Testis (tissue), 5 donors: ENCODE measurements at places on chromosomes 7 and 10.

- H3K4me3 ChIP-seq: no peak overlapping the region
- H3K4me1 ChIP-seq: no peaks in the 10 kb centered on the region
These were observed 6.8 kb upstream of the LRRC4 start for GRCh38 chr7:128037880-128038619.

GRCh38 chr10:48504141-48504885, 100.6 kb downstream of the ARHGAP22 start:
- DNase-seq: no peak
- H3K4me3 ChIP-seq: no peak overlapping the region
- no peaks in the 10 kb centered on the region for H3K4me1 ChIP-seq
- H3K27ac ChIP-seq: no peak overlapping the region

- H3K27me3 ChIP-seq: no peaks in the 10 kb centered on the region
- DNase-seq: no peak
- H3K4me1 ChIP-seq: no peaks in the 10 kb centered on the region
- H3K4me3 ChIP-seq: peak within 1 kb of the TSS; percentile 9
- H3K36me3 ChIP-seq: no peaks in the 10 kb centered on the region
- no peak within 1 kb of the TSS for H3K27ac ChIP-seq
These were observed at the start of gene SLIT1 for GRCh38 chr10:97185326-97186058. SLIT1 (minus strand) TSS chr10:97185959; CDS start chr10:97185674, 285 bp downstream.

- H3K27me3 ChIP-seq: no peaks in the 10 kb centered on the region
- no peak for DNase-seq
- no peaks in the 10 kb centered on the region for H3K36me3 ChIP-seq
- no peak overlapping the region for H3K4me3 ChIP-seq
- no peak overlapping the region for H3K27ac ChIP-seq
These were observed 342.1 kb downstream of the BMPER start for GRCh38 chr7:34247468-34247867.

GRCh38 chr7:134051020-134051419, 76.1 kb upstream of the LRGUK start:
- no peak overlapping the region for H3K27ac ChIP-seq
- H3K36me3 ChIP-seq: no peaks in the 10 kb centered on the region
- no peaks in the 10 kb centered on the region for H3K27me3 ChIP-seq

DNA sequence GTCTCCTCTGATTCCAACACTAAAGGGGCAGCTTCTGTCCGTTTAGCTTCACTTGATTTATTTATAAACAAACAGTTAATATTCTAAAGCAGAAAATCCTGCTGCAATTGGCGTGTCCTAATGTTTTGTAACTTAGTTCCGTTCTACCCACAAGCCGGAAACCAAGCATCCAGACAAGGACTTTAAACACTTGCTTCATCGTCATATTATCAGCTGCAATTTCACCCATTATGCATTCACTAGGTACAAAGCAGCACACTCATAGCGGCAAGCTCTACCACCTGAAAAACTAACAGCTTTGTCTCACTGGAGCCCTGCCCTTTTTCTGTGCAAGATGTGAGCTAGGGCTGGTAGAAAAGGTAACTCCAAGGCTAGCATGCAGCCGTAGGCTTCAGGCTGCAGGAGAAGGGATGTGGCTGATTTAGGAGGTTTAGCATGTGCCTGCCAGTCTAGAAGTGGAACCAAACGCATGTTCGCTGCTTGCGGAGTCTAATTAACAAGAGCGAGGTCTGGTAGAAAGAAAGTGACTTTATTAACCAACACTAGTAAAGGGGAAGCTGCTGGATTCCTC, 43.7 kb upstream of the BPGM start:
- H3K36me3 ChIP-seq: no peaks in the 10 kb centered on the region
- DNase-seq: no peak
- peaks cover 8% of the 10 kb centered on the region for H3K4me1 ChIP-seq
- H3K27ac ChIP-seq: no peak overlapping the region
- H3K4me3 ChIP-seq: peak overlapping the region; percentile 16

DNA sequence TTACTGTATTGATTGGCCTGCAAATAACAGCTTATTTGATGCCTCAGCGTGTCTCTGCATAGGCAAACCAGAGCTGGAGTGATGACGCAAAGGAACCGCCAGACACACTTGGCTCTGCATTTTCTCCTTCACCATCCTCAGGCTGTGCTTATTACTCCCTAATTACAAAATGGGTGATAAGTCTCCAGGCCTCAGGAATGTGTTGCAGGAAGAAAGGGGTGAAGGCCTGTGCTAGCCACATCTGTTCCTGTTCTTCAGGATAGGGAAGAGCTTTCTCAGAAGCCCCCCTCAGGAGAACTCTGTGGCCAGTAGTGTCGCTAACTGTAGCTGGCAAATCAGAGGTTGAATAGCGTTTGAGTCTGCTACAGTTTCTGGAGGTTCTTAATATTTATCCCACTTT, 5.1 kb downstream of the TDRD1 start:
- no peak overlapping the region for H3K4me3 ChIP-seq
- H3K27ac ChIP-seq: no peak overlapping the region
- no peaks in the 10 kb centered on the region for H3K27me3 ChIP-seq
- DNase-seq: no peak
- no peaks in the 10 kb centered on the region for H3K4me1 ChIP-seq
- H3K36me3 ChIP-seq: no peaks in the 10 kb centered on the region

DNA sequence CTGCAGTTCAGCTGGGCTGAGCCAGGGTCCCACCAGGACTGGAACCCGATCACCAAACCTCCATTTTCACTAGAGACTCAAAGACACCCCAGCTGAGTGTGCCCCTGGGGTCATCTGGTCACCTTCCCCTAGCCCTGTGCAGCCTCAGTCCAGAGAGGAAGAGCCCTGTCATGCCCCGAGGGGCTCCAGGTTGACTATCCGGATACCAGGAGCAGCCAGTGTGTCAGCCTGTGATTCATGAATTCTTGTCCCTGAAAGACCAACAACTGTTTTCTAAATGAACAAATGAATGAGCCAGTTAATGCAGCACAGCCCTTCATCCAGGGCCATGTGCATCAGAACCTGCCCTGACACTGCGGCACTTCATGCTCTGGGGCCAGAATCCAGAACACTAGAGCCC, 201.9 kb upstream of the TCERG1L start:
- H3K36me3 ChIP-seq: no peaks in the 10 kb centered on the region
- H3K27ac ChIP-seq: no peak overlapping the region
- H3K27me3 ChIP-seq: no peaks in the 10 kb centered on the region
- H3K4me3 ChIP-seq: no peak overlapping the region
- H3K4me1 ChIP-seq: no peaks in the 10 kb centered on the region
- no peak for DNase-seq

DNA sequence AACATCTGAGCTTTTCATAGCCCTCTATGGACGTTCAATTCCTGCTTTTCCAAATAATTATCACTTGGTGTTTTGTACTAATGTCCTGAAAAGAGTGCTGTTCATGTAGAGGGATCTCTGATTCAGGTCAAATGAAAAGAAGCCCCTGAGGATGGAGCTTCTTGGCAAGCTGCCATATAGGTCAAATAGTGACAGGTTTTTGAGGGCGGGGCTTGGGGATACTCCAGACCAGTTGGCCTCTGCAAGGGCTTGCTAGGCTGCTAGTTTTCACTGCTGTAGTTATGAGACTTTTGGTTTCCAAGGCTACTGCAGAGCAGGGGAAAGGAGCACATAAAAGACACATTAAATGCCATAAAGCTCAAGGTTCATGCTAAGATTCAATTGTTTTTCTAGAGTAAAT, 257.2 kb upstream of the CACNA2D1 start:
- no peak overlapping the region for H3K27ac ChIP-seq
- no peak overlapping the region for H3K4me3 ChIP-seq
- no peaks in the 10 kb centered on the region for H3K4me1 ChIP-seq

DNA sequence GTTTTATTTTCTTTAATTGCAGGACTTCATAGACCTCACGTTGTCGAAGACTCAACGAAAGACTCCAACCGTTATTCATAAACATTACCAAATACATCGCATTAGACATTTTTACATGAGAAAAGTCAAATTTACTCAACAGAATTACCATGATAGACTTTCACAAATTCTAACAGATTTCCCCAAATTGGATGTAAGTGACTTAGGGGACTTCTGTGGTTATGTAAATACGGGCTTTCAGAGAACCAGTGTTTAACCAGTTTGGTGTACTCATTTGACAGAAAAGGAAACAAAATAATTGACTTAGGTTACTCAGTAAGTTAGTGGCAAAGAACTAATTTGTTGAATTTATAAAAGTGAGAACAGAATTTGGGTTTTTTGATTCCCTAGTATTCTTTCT, 4.2 kb downstream of the GTPBP4 start:
- H3K27me3 ChIP-seq: no peaks in the 10 kb centered on the region
- peaks cover 2% of the 10 kb centered on the region for H3K4me1 ChIP-seq
- H3K27ac ChIP-seq: no peak overlapping the region
- DNase-seq: no peak
- H3K4me3 ChIP-seq: no peak overlapping the region

GRCh38 chr10:74842301-74842954, 16.0 kb downstream of the KAT6B start:
- peak overlapping the region; percentile 42 for H3K27ac ChIP-seq
- H3K27me3 ChIP-seq: no peaks in the 10 kb centered on the region
- peaks cover 24% of the 10 kb centered on the region for H3K4me1 ChIP-seq
- DNase-seq: no peak

- DNase-seq: no peak
- no peaks in the 10 kb centered on the region for H3K4me1 ChIP-seq
- H3K27me3 ChIP-seq: no peaks in the 10 kb centered on the region
- no peak overlapping the region for H3K4me3 ChIP-seq
- H3K36me3 ChIP-seq: no peaks in the 10 kb centered on the region
These were observed 82.3 kb downstream of the TAX1BP1 start for GRCh38 chr7:27822245-27822644.

DNA sequence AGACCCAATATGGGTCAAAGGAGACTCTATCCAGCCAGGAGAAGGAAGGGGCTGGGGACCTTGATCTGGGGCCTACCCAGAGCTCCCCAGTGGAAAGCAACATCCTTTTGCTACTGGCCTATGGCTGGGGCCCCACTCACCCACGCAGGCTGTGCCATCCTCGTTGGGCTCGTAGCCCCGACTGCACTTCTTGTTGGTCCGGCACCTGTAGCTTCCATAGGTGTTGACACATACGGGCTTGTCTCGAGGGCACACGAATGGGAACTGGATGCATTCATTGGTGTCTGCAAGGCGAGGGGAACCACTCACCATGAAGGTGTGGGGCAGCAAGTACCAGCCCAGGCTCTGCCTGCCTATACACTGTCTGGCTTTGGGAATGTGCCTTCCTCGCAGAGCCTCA, 30.5 kb downstream of the GOLGA7B start:
- no peak overlapping the region for H3K27ac ChIP-seq
- H3K4me1 ChIP-seq: no peaks in the 10 kb centered on the region
- H3K36me3 ChIP-seq: no peaks in the 10 kb centered on the region
- no peak overlapping the region for H3K4me3 ChIP-seq
- DNase-seq: no peak
- no peaks in the 10 kb centered on the region for H3K27me3 ChIP-seq

GRCh38 chr7:132154695-132155471, 421.4 kb downstream of the PLXNA4 start:
- no peak overlapping the region for H3K4me3 ChIP-seq
- H3K36me3 ChIP-seq: no peaks in the 10 kb centered on the region
- DNase-seq: no peak
- no peaks in the 10 kb centered on the region for H3K27me3 ChIP-seq

GRCh38 chr7:80629023-80629422, 9.4 kb upstream of the CD36 start:
- H3K4me1 ChIP-seq: no peaks in the 10 kb centered on the region
- no peaks in the 10 kb centered on the region for H3K36me3 ChIP-seq
- H3K27ac ChIP-seq: no peak overlapping the region
- DNase-seq: no peak
- no peaks in the 10 kb centered on the region for H3K27me3 ChIP-seq

DNA sequence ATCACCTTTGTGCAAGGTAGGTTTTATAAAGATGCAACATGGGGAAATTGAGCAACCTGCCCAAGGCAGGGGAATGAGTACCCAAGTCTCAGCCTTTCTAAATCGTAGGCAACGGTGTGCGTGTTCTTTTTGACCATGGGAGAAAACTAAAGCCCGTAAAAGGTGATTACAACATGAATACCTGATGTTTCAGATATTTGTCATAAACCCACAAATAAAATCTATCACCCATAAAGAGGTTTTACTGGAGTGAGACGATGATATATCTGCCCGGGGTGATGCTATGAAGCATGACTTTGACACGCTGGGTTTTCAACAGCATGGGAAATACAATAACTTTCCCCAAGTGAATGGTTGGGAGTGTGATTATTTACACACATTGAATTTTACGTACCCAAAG, 406.3 kb upstream of the KLF6 start:
- no peak for DNase-seq
- no peak overlapping the region for H3K4me3 ChIP-seq
- H3K36me3 ChIP-seq: no peaks in the 10 kb centered on the region
- no peaks in the 10 kb centered on the region for H3K27me3 ChIP-seq
- H3K4me1 ChIP-seq: peaks cover under 1% of the 10 kb centered on the region
- H3K27ac ChIP-seq: no peak overlapping the region

GRCh38 chr7:17185690-17186070, 112.8 kb upstream of the AHR start:
- no peak overlapping the region for H3K4me3 ChIP-seq
- H3K4me1 ChIP-seq: no peaks in the 10 kb centered on the region
- H3K36me3 ChIP-seq: no peaks in the 10 kb centered on the region

DNA sequence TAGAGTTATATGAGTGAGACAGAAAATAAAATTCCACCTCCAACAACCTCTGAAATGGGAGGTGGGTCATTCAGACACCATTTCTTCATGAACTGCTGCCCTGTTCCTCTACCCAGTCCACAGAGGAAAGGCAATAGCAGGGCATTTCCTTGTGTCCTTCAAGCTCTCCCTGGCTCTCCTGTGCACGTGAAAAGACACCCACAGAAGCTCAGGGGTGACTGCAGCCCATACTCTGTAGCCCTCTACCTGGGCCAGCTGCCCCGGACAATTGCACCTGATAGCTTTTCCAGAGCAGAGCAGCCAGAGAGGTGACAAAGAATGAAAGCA, 10.0 kb downstream of the ST8SIA6 start:
- H3K4me1 ChIP-seq: no peaks in the 10 kb centered on the region
- no peak for DNase-seq
- H3K36me3 ChIP-seq: no peaks in the 10 kb centered on the region

GRCh38 chr7:130513447-130513846, 21.6 kb downstream of the MEST start:
- H3K4me3 ChIP-seq: no peak overlapping the region
- no peak for DNase-seq
- H3K36me3 ChIP-seq: no peaks in the 10 kb centered on the region
- no peaks in the 10 kb centered on the region for H3K27me3 ChIP-seq

- no peaks in the 10 kb centered on the region for H3K4me1 ChIP-seq
- no peaks in the 10 kb centered on the region for H3K36me3 ChIP-seq
- H3K27ac ChIP-seq: no peak overlapping the region
- DNase-seq: no peak
- no peak overlapping the region for H3K4me3 ChIP-seq
These were observed 47.7 kb downstream of the RBM17 start for GRCh38 chr10:6136215-6137201.
